ENCODE measurements at places on chromosomes 12 and 14.

DNA sequence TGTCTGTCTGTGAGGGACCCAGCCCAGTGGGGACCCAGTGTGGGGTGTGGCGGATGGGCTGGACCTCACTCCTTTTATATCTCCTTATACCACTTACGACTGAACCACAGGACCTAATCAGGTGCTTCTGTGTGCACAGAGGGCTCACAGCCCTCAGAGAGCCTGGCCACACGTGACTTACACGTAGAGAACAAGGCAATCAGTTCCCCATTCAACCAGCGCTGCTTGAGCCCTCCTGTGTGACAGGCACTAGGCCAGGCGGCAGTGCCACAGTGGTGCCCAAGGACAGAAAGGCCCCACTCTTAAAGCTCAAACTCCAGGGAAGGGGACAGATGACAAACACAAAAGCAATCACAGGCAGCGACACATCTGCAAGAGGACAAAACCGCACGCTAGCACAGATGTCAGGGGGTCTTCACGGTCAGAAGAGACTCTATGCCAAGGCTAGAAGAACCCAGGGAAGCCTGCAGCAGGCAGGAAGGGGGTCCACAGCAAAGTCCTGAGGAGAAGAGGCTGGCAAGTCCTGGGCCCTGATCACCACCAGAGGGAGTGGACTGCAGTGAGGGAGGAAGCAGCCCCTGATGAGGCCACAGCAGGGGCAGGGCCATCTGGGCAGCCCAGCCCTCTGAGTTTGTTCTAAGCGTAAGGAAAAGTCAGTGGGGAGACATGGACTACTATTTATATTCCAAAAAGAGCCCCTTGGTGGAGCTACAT is 39.3 kb downstream of the SETD3 start:
- DNase-seq: peak; percentile 21

DNA sequence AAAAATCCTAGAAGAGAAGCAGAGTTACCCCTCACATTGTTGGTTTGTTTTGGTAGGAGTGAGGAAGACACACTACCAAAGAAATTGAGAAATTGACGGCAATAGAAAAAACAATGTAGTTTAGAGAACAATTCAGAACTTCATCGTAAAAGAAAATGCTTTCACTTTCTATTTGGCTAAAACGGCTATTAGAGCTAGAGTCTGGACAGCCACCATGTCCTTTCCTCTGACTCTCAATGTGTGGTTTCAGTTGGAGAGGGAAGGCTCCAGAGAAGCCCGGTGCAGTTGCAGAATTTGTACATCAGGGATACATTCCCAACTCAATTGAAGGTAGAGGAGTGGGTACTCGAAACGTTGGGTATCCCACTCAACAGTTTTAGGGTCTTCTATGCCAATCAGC is 535.3 kb downstream of the GALC start:
- DNase-seq: no peak

- DNase-seq: no peak
Measured at GRCh38 chr12:124544983-124545382, 22.4 kb downstream of the NCOR2 start.

DNA sequence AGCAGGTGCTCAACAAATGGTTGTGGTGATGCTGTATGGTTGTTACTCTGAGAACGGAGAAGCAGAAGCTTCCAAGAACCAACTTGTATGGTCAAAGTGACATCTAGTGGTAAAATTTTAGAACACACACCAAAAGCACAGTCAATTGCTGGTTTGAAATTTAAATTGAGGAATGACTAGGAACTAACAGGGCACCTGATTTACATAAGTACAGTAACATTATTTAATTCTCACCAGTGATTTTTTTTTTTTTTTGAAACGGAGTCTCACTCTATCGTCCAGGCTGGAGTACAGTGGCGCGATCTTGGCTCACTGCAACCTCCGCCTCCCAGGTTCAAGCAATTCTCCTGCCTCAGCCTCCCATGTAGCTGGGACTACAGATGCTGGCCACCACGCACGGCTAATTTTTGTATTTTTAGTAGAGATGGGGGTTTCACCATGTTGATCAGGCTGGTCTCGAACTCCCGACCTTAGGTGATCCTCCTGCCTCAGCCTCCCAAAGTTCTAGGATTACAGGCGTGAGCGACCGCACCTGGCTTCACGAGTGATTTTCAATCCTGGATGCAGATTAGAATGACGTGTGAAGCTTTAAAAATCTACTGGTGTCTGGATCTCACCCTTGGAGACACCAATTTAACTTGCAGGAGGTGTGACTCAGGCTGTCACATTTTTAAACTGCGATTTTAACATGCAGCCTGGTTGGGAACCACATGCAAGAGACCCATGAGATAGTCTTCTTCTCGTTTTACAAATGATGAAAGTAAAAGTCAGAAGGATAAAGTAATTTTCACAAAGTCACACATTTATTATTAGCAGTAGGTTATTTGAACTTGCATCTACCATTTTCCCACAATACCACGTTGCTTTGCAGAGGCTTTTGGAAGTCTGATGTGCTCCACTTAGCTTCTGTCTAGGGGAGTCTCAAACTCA is 14.1 kb upstream of the NUMB start:
- peak; percentile 63 for DNase-seq
